ENCODE measurements at places on chromosomes 5 and 9.

- no peak for DNase-seq
These were observed 127.1 kb downstream of the TMC1 start for GRCh38 chr9:72648324-72649126.

GRCh38 chr9:27468462-27469110 lies 55.5 kb upstream of the IFNK start:
- no peak for DNase-seq

DNA sequence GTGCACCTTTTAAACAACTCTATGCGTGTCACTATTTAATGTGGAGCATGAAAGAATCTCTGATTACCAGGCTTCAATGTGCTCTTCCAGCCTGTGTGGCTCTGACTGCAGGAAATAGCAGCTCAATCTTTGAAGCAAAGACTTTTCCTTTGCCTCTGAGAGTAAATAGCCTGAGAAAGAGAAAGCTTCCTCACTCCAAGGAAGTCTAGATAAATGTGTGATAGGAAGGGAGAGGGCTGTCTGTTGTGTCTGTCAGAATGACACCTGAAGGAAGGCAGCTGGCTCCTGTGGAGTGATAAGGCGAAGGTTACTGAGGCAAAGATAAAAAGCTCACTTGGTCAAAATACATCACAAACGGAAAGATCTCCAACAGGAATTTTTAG lies 205.3 kb upstream of the HAPLN1 start:
- no peak for DNase-seq

DNA sequence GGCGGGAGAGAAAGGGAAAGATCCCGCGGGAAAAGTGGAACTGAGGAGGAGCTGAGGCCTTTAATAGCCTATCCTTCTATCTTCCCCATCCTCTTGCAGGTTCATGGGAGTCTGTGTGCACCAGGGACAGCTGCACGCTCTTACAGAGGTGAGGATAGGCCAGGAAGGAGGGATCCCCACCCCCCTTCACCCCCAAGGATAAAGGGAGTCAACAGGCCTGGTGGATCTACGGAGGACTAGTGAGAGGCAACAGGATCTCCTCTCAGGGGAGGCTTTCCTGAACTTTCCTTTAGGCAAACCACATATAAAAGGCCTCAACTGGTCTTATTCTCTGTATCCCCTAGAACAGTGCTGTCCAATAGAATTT lies 1.1 kb downstream of the TESK1 start:
- DNase-seq: no peak

DNA sequence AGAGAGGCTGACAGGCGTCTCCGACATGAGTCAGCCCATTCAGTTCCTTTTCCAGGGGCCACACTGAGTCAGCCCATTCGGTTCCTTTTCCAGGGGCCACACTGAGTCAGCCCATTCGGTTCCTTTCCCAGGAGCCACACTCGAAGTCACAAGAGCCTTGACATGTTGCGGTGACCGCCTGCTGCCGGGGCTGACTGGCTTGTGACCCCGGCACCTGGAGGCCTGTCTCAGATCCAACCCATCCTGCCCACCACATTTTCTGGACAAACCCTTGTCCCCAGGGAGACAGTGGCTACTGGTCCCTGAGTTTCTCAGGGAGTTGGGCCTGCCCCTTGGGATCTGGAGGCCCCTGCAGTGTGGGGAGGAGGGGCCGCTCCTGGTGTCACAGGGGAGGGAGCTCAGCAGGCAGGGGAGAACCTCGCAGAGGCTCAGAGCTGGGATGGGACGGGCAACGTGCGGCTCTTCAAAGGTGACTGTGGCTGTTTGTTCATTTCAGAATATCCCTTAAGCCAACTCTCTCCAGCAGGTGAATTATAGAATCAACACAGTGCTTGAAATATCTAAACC lies 40.5 kb upstream of the LPCAT1 start:
- no peak for DNase-seq

GRCh38 chr5:65305913-65306312 lies 175.8 kb downstream of the ADAMTS6 start:
- DNase-seq: no peak

Measured in GF-D8 (cell line).